ENCODE measurements at places on chromosomes 16 and 17.

DNA sequence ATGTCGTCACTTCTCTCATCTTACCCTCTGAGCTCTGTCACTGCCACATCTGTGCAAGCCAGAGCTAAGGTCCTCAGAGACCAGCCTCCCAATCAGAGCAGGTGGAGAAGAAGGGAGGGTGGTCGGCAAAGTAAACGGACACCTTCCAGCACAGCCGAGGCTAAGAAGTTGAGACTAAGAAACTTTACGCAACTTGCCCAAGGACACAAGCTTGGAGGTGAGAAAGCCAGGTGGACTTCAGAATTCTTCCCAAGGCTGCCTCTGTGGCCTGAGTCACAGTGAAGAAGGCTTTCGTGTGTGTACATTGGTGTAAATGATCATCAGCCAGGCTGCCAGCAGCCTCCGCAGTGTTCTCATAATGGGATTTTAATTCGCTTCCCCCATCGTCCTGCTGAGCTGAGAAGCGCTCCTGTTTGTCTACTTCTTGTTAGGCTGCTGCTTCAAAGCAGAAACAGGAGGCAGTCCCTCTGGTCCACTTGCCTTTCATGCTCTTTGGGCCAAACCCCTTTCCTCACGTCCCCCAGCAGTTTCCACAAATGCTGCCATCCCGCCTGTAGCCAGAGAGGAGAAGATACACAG, 125.0 kb upstream of the RPL38 start:
- DNase-seq = no peak

- no peak for DNase-seq
Measured at GRCh38 chr17:14098246-14098645, 28.9 kb downstream of the COX10 start.

DNA sequence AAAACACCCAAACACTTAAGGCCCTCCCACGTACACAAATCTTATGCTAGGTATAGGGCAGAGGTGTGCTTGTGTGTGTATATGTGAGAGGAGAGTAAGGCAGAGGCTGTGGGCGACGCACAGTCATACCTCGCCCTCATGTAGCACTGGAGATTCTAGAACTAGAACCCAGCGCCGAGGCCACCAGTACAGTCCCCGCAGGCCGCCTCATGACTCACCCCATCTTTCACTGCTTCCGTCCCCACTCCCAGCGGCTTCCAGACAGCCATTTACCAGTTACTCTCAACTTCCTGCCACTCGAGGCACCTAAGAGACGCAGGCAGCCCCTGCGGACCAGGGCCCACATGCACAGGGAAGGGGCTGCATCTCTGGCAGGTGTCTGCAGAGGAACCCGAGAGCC, 23.2 kb upstream of the CYTH1 start:
- no peak for DNase-seq

GRCh38 chr16:14448879-14449278, 181.2 kb downstream of the PARN start:
- DNase-seq = no peak

GRCh38 chr16:48117217-48118105, 38.3 kb downstream of the ABCC12 start:
- DNase-seq = no peak

All from amygdala (tissue), 56 donors.